ENCODE measurements at places on chromosomes 5 and 9.

- no peak for DNase-seq
Measured at GRCh38 chr9:97299809-97300414, 7.5 kb upstream of the CCDC180 start.

GRCh38 chr5:77859306-77859705 is 83.2 kb upstream of the TBCA start:
- DNase-seq, result no peak

DNA sequence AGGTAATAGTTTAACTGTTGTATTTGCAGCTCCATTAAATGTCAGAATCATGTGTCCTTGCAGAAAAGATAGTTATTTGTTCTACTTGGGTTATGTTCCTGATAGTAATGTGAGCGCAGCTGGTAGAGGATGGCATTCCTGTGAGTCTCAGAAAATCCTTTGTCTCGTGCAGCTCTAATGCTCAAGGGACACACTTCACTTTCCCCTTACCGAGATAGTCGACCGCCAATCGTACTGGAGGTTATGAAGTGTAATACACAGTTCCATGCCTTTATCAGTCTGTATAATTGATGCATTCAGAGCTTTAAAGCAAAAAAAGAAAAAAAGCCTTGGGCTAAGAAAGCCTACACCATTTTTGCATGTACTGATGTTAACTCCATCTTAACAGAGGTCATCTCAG is 60.2 kb upstream of the SRP19 start:
- DNase-seq, result no peak

- no peak for DNase-seq
Measured at GRCh38 chr9:1837453-1838084, 177.6 kb upstream of the SMARCA2 start.

- no peak for DNase-seq
Measured at GRCh38 chr5:136192015-136192525, 892 bp downstream of the SMIM32 start.

DNA sequence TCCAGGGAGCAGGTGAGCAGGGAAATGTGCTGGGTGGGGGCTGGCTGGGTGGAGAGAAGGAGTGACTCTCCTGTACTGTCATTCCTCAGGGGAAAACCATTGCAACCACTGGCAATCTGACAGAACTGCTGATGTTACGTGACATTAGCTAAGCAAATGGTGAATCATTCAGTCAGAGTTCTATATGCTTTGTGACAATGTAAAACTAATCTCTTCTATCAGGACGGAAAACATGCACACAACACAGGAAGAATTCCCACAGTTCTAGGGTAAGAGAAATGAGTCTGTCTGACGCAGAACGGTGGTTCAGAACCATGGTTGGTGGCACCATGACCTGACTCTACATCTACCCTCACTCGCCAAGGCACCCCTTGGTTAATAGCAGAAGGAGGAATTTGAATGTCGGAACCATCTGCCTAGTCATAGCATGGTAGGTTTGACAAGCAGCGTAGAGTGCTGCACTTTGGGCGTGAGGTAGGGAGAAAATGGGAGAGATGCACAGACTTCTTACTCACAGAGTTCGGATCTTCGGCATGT is 243.6 kb upstream of the PANK3 start:
- DNase-seq, result no peak

GRCh38 chr5:109706095-109706494 is 16.4 kb downstream of the MAN2A1 start:
- DNase-seq, result no peak

DNA sequence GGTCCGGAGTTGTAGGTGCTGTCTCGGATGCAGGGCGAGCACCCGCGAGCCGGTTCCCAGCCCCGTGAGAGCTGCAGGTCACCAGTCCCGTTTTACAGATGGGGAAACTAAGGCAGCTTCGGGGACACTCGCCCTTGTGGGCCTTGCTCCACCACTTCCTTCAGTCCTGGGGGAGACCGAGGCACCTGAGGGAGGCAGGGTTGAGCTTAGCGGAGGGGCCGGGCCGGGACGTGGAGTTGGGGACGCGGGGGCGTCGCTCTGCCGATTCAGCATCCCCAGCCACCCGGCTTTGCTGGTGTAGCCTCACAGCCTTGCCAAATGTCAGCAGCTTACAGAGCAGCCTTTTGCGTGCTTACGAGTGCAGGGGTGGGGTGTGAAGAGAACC is 530 bp downstream of the BBLN start:
- peak; percentile 22 for DNase-seq

- no peak for DNase-seq
Measured at GRCh38 chr5:80069251-80069800, 34.2 kb downstream of the THBS4 start.

- DNase-seq, result no peak
Measured at GRCh38 chr5:68214482-68215207, 911 bp upstream of the PIK3R1 start.

- no peak for DNase-seq
Measured at GRCh38 chr5:82707741-82708140, 369.5 kb downstream of the TMEM167A start.

GRCh38 chr9:127444921-127445850 is 6.0 kb downstream of the RPL12 start:
- DNase-seq, result no peak

DNA sequence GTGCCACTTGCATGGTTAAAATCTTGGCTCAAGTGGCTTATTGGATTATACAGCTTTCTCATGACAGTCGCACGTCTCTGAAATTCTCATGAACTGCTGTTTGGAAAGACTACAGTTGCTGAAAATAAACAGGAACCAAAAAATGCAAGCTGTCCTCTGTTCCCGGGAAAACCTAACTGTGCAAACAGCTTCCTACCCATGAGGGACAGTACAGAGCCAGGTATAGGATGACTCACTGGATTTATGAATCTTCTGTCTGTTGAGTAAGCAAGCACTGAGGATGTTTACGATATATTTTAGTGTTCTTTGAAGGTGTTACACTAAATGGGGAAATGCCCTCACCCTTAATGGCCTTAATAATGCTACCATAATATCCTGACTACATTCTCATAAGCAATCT is 380.3 kb upstream of the TNC start:
- DNase-seq, result no peak

GRCh38 chr9:72042928-72043327 is 17.5 kb downstream of the C9orf57 start:
- DNase-seq, result no peak

- peak; percentile 90 for DNase-seq
Measured at GRCh38 chr9:129962889-129963703, 79.9 kb downstream of the FNBP1 start.

DNA sequence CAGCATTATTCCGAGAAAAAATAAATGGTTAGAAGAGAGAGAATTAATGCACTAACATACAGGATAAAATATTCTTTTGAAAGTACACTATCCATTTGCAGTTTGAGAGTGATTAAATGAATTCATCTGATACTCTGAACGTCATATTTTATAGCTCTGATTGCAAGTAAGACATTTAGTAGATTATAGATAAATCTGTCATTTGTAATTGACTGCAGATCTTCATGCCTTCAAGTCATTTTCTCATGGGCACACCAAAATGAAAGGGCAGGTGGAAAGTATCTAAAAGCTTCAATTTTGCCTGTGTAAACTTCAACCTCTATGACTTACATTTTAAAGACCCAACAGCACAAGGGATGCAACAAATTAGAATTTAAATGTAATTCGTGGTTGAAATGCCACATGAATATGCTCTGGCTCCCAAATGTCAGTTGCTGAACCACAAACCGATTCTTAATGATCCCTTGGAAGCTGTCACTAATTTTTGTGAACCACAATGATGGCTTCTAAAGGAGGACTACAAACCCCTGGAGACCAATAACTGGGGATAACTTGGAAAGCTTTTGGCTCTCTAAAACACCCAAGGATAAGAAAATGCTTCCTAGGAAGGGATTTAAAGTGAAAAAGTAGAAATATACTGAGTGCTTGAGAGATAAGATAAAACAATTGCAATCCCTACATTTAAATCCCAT is 3.9 kb downstream of the TYRP1 start:
- no peak for DNase-seq

GRCh38 chr5:77172713-77173328 is 37.7 kb upstream of the PDE8B start:
- DNase-seq, result no peak

DNA sequence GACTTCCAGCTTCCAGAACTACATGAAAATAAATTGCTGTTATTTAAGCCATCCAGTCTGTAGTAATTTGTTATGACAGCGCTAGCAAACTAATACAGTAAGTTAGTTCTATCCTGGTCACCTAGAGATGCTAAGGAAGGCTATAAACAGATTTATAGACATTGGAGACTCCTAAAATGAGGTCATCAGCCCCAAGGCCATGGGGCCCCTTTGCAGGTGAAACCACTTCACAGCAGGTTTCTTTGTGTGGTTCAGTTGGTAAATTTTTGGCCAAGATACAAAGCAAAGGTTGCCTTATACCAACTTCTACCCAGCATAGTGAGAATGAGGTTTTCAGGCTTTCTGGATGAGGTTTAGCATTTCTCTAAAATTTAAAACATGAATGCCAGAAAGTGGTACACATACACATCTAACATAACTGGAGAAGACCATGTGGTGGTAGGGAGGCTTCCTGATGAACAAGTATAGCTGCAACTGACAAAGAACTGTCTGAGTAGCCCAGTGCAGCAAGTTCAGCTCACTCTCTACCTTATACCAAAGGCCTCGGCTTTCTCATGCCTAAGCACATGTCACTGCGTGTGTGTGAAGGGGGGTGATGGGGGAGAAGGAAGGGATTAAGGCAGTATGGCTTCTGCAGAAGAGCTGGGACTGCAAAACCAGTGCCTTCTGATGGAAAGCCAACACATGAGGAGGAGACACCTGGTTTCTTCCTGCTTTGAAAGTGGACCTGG is 264.6 kb upstream of the TAS2R1 start:
- DNase-seq, result no peak

GRCh38 chr9:93510041-93510440 is 56.7 kb upstream of the FAM120AOS start:
- DNase-seq, result no peak

DNA sequence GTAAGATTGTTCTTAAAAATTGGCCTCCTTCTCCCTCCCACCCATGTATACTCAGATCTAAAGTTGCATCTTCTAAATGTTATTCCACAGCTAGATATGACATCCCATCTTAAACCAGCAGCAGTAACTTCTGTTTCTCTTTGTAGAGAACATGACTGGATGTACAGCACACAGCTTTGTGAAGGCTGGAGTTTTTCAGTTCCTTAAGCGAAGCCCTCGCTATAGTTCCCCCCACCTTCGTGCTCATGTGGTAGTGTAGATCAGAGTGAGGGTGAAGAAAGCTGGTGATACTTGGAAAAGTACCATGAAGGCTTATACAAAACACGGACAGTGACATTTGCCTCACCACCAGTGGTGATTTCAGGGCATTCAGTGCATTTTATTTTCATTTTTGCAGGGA is 137.5 kb downstream of the MAT2B start:
- no peak for DNase-seq

Data from CD4-positive, alpha-beta T cell (primary cell).